Activated T-cell treated with anti-CD3 and anti-CD28 coated beads for 24 hours (primary cell): ENCODE measurements at places on chromosomes 5 and 9.

GRCh38 chr5:17665836-17666235 lies 31.6 kb downstream of the TAF11L14 start:
- no peak for DNase-seq

DNA sequence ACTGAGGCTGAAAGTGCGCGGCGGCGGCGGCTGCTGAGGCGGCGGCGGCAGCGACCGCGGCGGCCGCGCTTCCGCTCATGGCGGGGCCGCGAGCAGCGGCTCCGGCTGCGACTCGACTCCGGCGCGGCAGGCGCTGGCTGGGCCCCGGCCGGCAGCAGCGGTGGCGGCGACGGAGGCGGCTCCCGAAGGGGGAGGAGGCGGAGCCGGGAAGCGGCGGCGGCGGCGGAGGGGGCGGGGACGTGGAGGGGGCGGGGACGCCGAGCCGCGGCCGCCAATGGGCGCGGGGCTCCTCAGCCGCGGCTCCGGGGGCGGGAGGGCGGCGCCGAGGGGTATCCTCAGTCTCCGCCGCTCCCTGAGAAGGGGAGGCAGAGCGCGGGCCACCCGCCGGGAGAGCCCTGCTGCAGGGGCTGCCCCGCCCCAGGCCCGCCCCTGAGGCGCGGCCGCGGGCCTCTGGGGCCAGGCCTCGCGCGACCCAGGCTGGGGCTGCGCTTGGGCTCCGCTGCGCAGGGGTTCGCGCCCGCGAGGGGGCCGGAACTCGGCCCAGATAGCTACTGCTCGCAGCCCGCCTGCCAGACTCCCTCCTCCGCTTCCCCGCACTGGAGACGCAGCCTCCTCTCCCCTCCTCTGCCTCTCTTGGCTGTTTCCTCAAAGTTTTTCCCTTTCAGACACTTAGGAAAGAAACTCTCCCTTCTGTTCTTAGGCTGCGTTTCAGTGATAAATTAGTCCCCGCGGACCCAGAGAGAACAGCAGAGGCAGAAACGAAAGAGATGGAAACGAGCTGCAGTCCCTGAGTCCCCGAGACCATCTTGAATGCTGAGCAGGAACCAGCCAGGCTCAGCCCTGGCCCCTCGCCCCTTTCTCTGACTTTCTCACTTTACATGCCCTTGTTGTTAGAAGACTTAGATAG lies 85.0 kb upstream of the MELK start:
- peak; percentile 86 for DNase-seq

DNA sequence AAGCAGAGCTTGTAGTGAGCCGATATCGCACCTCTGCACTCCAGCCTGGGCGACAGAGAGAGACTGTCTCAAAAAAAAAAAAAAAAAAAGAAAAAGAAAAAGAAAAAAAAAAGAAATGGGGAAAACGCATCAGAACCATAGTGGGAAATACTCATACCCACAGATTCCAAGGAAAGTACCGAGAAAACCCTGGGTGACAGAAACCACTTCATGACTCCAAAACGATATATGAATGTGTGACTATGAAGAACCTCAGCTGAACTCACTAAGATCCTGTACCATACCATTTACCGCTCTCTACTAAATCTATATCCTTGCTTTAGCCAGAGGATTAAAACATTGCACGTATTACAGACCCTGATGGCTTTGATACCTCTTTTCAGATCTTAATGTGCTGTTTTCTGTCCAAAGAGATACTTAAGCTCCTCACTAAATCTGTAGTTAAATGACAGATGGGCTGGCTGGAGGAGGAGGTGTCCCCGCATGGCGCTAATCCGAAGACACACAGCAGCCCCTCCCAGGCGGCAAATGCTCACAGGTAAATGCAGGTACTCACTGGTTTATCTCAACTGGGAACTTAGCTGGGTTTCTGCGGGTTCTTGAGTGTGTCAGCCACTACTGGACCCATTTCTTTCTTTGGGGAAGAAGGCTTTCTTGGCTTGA lies 2.8 kb downstream of the LPCAT1 start:
- DNase-seq: no peak

DNA sequence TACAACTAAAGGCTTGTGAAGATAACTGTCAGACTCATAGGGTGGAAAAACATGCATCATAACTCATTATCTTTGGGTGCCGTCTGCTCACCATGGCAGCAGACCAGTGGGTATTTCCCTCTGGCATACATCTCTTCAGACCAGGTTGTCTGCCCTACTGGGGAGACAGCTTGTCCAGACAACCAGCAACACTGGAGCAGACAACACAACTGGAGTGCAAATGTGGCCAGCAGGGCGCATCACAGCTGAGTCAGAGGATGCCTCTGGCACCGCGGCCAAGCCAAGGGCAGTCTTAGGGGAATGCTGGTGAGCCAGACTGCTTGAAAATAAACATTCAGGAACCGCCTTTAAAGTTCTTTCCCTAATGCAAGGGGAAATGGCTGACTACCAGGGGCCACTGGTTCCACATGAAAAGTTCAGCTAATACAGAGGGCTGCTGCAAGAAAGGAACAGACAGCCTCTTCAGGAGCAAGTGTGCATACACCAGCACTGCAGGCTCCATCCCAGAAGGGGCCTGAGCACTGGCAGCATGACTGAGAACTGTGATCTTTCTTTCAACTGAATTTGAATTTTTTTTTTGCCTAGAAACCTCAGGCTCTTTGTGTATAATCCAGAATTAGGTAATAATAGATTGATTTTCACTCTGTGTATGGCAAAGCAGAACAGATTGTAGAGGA lies 77.3 kb downstream of the MAMDC2 start:
- DNase-seq: no peak

DNA sequence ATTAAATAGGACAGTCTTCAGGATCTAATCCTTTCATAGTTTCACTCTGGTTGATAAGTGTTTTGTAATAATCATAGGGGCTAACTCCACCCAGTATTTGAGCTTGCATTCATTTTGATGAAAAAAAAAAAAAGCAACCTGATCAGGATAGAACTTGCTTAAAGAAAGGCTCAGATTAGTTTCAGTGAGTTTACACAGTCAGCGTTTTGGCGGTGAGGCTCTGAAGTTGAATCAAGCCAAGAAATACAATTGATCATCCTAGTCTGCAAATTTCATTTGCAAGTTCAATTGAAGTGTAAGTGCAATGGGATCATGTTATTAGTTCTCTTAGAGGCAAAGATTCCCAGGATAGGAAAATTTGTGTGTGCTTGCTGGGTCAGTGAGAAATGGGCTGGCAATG lies 159.7 kb upstream of the ELL2 start:
- DNase-seq: no peak
